ENCODE measurements at places on chromosomes 2 and 18. TPM values are rescaled to one million over a fixed set of nuclear protein-coding genes. Genes with fewer than 3 reads are reported as not detected.

- no peak for DNase-seq
- H3K4me1 ChIP-seq = no peaks in the 10 kb centered on the region
- H3K36me3 ChIP-seq = no peaks in the 10 kb centered on the region
- no peaks in the 10 kb centered on the region for H3K27me3 ChIP-seq
- no peak overlapping the region for H3K27ac ChIP-seq
These were observed 117.0 kb downstream of the GRB14 start for GRCh38 chr2:164504253-164504652.

DNA sequence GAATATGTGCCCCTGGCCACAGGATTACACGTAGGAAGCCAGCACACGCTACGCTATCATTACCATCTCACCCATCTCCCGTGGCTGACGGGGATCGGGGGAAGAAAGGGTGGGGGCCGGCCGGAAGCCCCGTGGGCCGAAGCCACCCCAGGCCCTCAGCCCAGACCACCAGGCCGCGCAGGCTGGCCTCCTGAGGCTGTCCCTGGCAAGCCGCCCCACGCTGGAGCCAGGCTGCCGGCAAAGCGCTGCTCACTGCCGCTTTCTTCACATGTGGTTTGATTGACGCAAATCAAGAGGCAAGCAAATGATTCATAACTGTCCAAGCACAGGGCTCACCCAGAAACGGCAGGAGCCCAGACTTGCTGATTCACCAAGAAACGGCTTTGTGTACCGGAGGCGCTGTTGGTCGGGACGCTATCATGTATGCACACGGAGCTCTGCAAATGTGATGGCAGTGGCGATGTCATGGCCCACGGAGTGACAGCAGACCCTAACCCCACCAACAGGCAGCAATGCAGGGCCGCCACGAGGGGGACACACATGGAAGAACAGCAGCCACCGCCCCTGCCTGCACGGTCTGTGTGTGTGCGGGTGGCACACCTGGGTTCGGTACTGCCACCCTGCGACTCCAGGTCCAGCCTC, 125.7 kb downstream of the HDAC4 start:
- peak overlapping the region; percentile 96 for H3K27ac ChIP-seq
- no peaks in the 10 kb centered on the region for H3K27me3 ChIP-seq
- peak overlapping the region; percentile 92 for H3K4me3 ChIP-seq
- peak; percentile 74 for DNase-seq

- no peaks in the 10 kb centered on the region for H3K27me3 ChIP-seq
- no peak overlapping the region for H3K27ac ChIP-seq
- peaks cover 2% of the 10 kb centered on the region for H3K36me3 ChIP-seq
- H3K4me3 ChIP-seq = no peak overlapping the region
- DNase-seq = no peak
- H3K4me1 ChIP-seq = no peaks in the 10 kb centered on the region
These were observed 179.2 kb upstream of the EPAS1 start for GRCh38 chr2:46117994-46118393.

- no peak overlapping the region for H3K4me3 ChIP-seq
- peaks cover 4% of the 10 kb centered on the region for H3K36me3 ChIP-seq
- peak overlapping the region; percentile 63 for H3K27ac ChIP-seq
- no peaks in the 10 kb centered on the region for H3K27me3 ChIP-seq
These were observed 25.3 kb upstream of the SERTAD2 start for GRCh38 chr2:64678771-64679590.

DNA sequence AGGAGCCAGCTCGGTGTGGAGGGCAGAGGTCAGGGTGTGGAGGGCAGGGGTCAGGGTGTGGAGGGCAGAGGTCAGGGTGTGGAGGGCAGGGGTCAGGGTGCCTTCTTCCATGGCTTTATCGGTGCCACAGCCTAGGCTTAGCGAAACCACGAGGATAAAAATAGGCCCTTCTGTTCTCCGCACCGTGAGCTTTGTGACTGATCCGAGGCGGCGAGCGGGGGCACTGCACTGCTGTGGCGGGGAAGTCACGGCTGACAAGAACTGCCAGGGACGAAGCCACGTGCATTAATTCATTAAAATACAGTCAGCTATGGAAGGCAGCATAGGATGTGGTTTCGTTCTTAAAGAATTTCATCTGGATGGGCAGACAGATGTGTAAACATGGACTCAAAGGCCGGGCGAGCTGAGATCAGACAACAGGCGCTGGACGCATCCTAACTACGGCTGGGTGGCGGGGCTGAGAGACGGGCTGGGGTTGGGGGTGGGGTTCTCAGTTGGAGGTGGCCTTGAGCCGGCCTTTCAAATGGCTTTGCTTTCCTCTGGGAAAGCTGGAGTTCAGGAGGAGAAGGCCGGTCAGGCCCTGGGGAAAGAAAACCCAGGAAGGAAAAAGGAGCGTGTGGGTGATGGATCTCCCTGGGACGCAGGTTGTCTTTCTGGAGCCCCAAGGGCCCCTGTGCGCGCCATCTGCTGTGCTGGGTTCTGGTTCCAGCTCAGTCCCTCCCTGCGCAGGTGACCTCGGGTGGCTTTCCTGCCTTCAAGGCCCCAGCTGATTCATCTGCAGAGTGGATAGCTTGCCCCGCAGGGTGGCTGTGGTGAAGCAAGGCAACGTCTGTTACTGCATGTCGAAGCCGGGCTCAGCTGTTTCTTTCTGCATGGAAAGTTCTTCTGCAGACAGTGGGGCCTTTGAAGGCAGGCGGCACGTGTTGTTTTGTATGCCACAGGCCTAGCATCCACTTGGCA, 958 bp upstream of the ALLC start:
- DNase-seq = no peak
- H3K27me3 ChIP-seq = no peaks in the 10 kb centered on the region
- no peak overlapping the region for H3K27ac ChIP-seq
- H3K36me3 ChIP-seq = no peaks in the 10 kb centered on the region
- H3K4me3 ChIP-seq = no peak overlapping the region

GRCh38 chr2:179443180-179443579, 178.5 kb upstream of the SESTD1 start:
- DNase-seq = no peak
- H3K4me3 ChIP-seq = peak overlapping the region; percentile 2
- H3K27me3 ChIP-seq = peaks cover 12% of the 10 kb centered on the region
- no peaks in the 10 kb centered on the region for H3K4me1 ChIP-seq
- no peaks in the 10 kb centered on the region for H3K36me3 ChIP-seq
- H3K27ac ChIP-seq = no peak overlapping the region

DNA sequence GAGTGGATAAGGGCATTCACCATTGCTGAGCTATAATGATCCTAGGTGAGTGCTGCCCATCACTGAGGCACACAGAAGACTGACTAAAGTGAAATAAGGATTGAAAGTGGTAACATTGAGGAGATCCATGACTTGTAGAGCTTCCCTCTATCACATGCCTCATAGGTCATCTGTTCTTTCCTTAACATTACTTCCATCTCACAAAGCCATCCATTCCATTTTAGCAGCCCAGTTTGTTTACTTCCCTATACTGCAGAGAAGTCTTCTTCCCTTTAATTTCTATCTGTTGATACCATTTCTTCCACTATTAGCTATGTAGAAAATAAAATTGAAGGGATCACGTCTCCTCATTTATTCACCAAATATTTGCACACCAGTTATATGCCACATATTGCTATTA, 32.1 kb downstream of the ME2 start:
- H3K4me1 ChIP-seq = peaks cover 26% of the 10 kb centered on the region
- no peak for DNase-seq
- peaks cover 26% of the 10 kb centered on the region for H3K36me3 ChIP-seq
- H3K27me3 ChIP-seq = no peaks in the 10 kb centered on the region

The GIGYF2 gene
- total RNA-seq = 55.9 TPM

The ALPI gene
- not detected for total RNA-seq

The SGPP2 gene
- total RNA-seq = 4.5 TPM

DNA sequence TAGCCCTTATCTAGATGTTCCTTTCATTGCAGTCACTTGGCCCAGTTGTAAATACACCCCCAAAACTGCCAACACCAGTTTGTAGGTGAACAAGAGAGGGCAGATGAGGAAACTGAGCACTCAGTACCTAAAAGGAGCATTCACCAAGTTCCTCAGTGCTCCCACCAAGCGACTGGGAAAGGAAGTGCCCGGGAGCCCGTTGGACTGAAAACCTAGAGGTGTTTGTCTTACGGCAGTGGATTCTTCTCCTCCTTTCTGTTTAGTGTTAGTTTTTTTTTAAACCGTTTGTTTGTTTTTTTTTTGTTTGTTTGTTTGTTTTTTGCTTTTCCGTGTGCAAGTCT, 43.3 kb downstream of the SOX11 start:
- no peaks in the 10 kb centered on the region for H3K4me1 ChIP-seq
- H3K27ac ChIP-seq = no peak overlapping the region
- no peaks in the 10 kb centered on the region for H3K36me3 ChIP-seq
- DNase-seq = no peak

- peaks cover 6% of the 10 kb centered on the region for H3K27me3 ChIP-seq
- H3K4me1 ChIP-seq = no peaks in the 10 kb centered on the region
- H3K4me3 ChIP-seq = no peak overlapping the region
- DNase-seq = no peak
These were observed 275.7 kb upstream of the FN1 start for GRCh38 chr2:215711471-215712034.

The LIMS4 gene
- 0.44 TPM for total RNA-seq

DNA sequence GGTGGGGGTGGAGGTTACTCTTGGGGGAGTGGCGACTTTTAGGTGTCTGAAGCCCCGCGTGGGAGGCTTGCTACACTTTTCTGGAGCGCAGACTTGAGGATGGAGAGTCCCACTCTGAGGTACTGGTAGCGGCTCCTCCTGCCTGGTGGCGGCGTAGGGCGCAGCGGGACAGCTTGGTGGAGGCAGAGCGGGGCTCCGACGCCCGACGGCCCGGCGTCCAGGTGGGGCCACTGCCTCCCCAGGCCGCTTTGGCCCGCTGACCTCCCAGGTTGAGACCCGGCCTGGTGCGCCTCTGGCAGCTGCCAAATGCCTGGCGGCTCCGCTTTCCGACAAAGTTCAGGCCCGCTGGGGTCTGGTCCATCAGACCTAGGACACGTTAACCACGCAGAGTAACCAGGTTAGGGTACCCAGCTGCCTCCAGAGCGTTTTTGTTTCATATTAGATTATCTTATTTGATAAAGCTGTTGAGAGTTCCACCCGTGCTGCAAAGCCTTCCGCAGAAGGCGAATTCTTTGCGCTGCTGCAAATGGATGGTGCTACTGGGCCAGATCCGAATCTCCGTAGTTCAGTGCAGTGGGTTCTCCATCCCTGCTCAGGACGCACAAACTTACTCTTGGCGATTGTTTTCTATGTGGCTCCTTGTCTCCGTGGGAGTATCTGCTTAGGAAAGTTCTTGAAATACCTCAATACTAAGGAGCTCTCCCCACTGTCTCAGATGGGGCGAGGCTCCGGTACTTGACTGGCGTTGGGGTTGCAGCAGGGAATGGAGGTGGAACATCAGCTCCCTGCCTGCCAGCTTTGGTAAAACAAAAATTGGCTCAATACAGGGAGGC, 405.9 kb downstream of the XIRP2 start:
- no peak overlapping the region for H3K27ac ChIP-seq
- H3K4me3 ChIP-seq = peak overlapping the region; percentile 81
- peaks cover 3% of the 10 kb centered on the region for H3K36me3 ChIP-seq
- peaks cover 36% of the 10 kb centered on the region for H3K27me3 ChIP-seq
- no peak for DNase-seq
- peaks cover 5% of the 10 kb centered on the region for H3K4me1 ChIP-seq

- peaks cover 3% of the 10 kb centered on the region for H3K27me3 ChIP-seq
- H3K4me3 ChIP-seq = no peak overlapping the region
- no peak overlapping the region for H3K27ac ChIP-seq
- no peaks in the 10 kb centered on the region for H3K36me3 ChIP-seq
- H3K4me1 ChIP-seq = no peaks in the 10 kb centered on the region
- DNase-seq = no peak
These were observed 235.4 kb downstream of the PIEZO2 start for GRCh38 chr18:10913919-10914318.

DNA sequence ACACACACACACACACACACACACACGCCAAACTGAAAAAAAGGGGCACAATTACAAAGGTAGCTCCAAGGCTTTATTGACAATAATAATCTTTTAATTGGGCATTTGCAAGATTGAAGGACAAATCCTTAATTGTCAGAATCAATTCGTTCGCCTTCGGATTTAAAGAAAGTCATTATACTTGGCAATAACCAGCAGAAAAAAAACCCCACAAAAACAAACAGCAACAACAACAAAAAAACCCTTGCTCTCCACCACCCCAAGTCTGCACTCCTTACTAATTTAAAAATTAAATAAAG, 1.8 kb upstream of the HOXD8 start:
- H3K27me3 ChIP-seq = peaks cover 74% of the 10 kb centered on the region
- no peak for DNase-seq
- peaks cover 16% of the 10 kb centered on the region for H3K4me1 ChIP-seq
- peak overlapping the region; percentile 65 for H3K4me3 ChIP-seq

- no peaks in the 10 kb centered on the region for H3K36me3 ChIP-seq
- DNase-seq = no peak
- no peaks in the 10 kb centered on the region for H3K4me1 ChIP-seq
- no peak overlapping the region for H3K4me3 ChIP-seq
These were observed 618.6 kb downstream of the ZEB2 start for GRCh38 chr2:143901185-143901842.

DNA sequence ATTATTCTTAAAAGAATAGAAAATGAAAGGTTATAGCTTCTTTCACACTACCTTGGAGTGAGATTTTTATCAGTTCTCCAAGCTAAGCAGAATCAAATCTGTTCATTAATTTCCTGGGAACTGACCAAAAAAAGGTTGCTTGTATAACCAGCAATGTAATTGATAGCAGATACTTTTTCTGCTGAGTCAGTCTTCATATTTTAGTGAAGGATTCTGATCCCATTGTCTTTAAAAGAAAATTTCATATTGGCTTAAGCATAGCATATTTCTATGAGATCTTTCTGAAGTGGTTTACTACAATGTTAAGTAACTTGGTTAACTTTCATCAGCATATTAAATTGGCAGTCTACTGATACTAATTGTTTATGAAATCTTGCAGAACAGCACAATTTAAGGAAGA, 338.0 kb downstream of the TMX3 start:
- DNase-seq = no peak
- H3K4me1 ChIP-seq = no peaks in the 10 kb centered on the region
- no peak overlapping the region for H3K4me3 ChIP-seq
- no peaks in the 10 kb centered on the region for H3K27me3 ChIP-seq

- H3K4me1 ChIP-seq = peaks cover 9% of the 10 kb centered on the region
- H3K27me3 ChIP-seq = peaks cover 8% of the 10 kb centered on the region
- H3K36me3 ChIP-seq = peaks cover 11% of the 10 kb centered on the region
- H3K4me3 ChIP-seq = no peak overlapping the region
These were observed 19.8 kb downstream of the MPHOSPH10 start for GRCh38 chr2:71150082-71150816.

The WBP1 gene
- total RNA-seq = 64.2 TPM

The RESP18 gene
- not detected for total RNA-seq

DNA sequence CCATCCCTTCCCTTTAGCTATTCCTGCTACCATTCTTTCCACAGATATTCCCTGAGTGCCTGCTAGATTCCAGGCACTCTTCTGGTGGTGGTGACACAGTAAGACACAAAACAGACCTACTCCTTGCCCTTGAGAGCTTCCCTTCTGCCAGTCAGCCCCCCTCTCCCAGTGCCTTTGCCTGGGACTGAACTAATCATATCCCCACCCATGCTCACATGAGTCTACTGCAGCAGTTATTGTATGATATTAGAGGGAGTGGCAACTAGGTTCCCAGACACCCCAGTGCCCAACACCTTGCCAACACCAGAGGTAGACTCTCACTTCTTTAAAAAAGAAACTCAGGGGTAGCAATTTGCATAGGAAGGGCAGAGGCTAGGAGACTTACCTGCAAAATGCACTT, 7.2 kb upstream of the LBH start:
- no peak for DNase-seq
- no peaks in the 10 kb centered on the region for H3K27me3 ChIP-seq
- H3K27ac ChIP-seq = peak overlapping the region; percentile 99

- no peaks in the 10 kb centered on the region for H3K36me3 ChIP-seq
- peaks cover 37% of the 10 kb centered on the region for H3K27me3 ChIP-seq
- no peaks in the 10 kb centered on the region for H3K4me1 ChIP-seq
- no peak overlapping the region for H3K4me3 ChIP-seq
- H3K27ac ChIP-seq = no peak overlapping the region
These were observed 64.5 kb downstream of the LYPD6 start for GRCh38 chr2:149394864-149395263.
